ENCODE measurements at places on chromosomes 2 and 18.

DNA sequence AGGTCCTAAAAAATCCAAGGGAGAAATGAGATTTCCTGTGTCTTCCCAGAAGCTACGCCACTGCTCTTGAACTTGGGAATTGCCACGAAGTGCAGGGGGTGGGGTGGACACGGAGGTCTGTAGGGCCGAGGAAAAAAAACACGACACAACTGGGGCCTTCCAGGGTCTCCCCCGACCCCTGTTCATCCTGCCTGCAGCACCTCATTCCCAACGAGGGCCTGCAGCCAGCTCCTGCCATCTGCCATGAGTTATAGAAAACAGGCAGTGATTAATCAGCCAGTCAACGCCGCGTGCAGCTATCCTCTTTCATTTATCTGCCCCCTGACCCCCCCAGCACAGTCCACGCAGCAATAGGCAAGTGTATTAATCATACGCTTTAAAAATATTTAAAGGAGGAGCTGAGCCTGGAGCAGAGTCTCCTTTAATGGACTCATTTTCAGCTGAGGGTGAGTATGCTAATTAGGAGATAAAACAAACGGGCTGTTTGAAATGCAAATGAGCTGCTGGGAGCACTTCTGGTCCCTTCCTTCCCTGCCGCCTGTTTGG, 209.9 kb downstream of the TFCP2L1 start:
- peak; percentile 89 for DNase-seq

GRCh38 chr2:25068217-25068616, 26.3 kb downstream of the EFR3B start:
- no peak for DNase-seq

- no peak for DNase-seq
These were observed 458.4 kb downstream of the THSD7B start for GRCh38 chr2:137223722-137224121.

DNA sequence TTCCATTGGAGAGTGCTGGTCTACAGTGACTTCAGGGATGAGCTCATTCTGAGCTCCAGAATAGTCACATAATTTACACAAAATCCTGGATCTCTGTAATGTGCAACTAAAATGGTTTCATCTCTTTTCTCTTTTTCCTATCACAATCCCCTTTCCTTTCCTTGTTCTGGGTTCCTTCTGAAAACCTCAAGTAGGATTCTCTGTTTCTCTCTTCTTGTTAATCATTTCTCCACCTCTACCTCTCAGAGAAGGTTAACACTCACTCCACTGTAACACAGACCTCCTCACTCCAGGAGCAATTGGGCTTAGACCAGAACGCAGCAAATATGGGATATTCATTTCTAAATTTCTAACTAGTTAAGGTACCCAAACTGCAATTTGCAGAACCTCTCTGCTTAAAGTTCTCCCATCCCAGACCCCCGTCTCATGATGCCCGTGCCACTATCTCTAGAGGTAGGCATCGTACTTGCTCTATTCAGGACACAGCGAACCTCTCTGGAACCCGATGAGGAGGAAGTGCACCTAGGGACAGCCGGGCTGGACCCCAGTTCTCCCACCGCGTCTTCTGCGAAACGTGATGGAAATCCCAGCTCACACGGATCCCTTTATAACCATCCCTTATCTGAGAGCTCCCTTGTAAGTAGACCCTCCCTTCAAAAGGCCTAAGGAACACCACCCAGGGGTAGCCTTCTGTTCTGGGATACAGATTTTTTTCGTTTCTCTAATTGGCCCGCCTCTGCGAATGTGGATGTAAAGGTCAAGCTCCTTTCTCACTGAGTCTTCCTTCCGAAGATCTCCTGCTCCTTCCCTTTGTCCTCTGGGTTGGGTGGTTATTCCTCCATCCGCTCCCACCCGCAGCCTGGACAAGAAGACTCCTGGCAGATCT, 1.3 kb downstream of the FOXI3 start:
- DNase-seq: no peak

GRCh38 chr18:63848159-63848558, 39.3 kb upstream of the SERPINB2 start:
- peak; percentile 78 for DNase-seq

DNA sequence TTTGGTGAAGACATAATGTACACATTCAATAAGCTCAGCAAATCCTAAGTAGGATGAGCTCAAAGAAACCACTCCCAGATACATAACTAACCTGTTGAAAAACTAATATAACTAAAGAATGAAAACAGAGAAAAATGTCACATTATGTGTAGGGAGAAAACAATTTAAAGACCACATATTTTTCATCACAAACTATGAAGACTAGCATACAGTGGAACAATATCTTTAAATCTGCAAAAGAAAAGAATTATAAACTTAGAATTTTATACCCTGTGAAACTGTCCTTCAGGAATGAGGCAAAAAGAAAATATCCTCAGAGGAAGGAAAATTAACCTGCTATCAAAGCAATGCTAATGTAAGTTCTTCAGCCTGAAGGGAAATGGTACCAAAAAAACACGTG, 151.5 kb downstream of the PIEZO2 start:
- DNase-seq: no peak

Data from bronchial epithelial cell (primary cell).